Stimulated activated CD4-positive, alpha-beta T cell treated with anti-CD3 and anti-CD28 coated beads, Interleukin-1b, Interleukin-23, amount 100 ng/mL, for 1 hour (primary cell): ENCODE measurements at places on chromosomes 7 and 10.
A peak's percentile ranks its signal among the peaks of the same experiment; 100 is the strongest.

DNA sequence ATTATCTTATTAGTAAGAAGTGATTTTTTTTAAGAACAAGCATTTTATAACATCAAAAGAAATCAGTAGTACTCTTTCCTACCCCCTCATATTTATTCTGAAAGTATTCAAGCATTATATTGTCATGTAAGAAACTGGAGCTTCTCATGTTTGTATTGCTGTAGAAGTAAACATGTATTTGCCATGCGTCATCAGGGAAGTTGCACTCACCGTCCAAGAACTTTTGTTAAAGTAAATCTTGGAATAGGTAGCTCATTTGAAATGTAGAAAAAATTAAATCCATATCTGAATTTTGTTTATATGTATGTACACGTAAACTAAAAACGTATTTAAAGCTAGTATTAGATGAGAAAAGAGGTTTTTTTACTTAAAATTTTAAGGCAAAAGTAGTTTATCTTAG lies 96.8 kb downstream of the PTEN start:
- no peak for DNase-seq

DNA sequence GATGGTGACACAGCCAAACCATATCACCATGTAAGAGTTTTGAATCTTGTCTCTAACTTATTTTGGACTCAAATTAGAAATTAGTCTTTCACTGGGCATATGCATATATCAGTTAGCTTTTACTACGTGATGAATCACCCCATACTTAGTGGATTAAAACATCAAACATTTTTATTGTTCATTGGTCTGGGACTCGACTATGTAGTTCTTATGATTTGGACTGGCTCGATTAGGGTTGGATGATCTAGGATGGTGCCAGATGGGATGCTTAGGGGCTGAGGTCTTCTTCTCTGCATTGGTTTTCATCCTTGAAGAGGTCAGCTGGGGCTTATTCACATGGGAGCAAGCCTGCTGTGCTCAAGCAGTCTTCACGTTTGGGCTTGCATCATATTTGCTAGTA lies 264.9 kb downstream of the EXOC4 start:
- DNase-seq, result no peak

- peak; percentile 17 for DNase-seq
These were observed 76.1 kb upstream of the ZEB1 start for GRCh38 chr10:31242902-31243301.

DNA sequence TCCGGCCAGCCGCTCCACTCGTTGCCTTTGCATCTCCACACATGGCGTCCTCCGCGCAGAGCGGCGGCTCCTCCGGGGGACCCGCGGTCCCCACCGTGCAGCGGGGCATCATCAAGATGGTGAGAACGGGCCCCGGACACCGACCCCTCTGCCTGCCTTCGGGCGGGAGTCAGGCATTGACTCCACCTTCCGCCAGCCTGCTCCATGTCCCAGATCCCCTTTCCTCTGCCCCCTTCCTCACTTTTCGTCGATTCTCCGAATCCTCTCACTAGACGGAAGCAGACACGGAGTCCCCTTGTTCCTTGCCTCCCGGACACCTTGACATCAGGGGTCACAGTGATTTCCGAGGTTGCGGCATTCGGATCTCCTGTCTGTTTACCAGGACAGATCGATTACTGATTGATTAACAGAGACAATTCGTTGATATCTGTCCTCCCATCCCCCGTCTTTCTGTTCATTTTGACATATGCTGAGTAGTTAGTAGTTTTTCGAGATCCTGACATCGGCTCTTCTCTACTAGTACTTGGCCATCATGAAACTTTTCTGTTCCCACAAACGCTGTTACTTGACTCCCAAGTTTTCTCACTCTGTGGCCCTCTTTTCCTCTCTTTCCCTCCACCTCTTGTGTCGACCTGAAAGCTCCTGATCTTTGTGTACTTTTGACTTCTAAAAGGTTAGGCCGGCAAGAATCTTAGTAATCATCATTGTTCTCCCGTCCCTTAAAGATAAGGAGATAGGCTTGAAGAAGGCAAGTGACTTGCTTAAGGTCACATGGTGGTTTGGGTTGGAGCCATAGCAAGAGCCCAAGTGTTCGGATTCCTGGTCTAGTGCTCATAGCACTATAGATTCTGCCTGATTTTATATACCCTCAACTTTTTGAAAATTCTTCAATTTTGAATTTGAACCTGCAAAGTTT lies 597 bp downstream of the SND1 start:
- no peak for DNase-seq

- no peak for DNase-seq
These were observed 1.3 kb downstream of the ADAM22 start for GRCh38 chr7:87935384-87935706.

- DNase-seq, result no peak
These were observed 28.0 kb downstream of the IPMK start for GRCh38 chr10:58239561-58240169.

GRCh38 chr7:51802718-51803117 lies 486.1 kb upstream of the COBL start:
- no peak for DNase-seq

DNA sequence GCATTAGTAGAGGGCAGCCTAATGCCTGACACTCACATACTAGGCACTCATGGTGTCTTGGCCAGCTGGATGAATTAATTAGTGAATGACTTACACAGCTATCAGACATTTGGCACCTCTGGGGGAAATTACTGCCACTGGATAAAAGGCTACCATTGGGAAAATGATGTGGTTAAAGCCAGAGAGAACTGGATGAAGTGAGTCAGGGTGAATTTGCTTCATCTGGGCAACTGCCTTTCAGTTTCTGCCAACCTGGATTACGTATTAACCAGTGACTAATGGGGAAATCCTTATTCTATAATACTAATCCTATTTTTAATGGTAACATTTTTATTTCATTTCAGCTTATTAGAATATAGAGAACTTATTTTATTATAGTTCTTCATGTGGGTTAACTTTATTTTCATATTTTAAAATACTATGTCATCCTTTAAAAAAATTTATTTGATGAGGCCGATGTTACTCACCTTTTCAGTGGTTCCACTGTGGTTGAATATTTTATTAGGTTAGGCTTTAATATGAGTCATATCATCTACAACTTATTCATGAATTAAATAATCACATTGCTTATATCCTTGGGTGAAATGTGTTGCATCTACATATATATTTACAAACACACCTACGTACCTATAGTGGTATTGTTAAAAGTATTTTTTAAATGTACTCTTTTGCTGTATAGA lies 85.6 kb upstream of the CAPZA2 start:
- no peak for DNase-seq

DNA sequence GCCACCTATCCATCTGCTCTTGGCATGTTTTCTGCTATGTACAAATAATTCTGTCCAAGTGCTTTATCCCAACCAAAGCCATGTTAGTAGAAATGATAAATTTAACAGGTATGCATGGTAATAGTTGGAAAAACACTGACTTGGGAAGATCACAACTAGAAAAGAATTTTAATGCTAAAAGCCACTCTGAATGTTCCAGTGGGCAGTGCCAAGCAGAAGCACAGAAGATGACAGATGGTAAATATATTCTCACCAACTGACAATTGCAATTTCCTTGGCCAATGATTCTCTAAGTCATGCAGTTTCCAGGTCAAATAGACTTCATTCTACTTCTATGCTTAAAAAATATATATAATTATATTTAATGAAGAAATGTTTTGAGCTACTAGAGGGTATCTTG lies 83.6 kb upstream of the SEMA3C start:
- DNase-seq, result no peak

DNA sequence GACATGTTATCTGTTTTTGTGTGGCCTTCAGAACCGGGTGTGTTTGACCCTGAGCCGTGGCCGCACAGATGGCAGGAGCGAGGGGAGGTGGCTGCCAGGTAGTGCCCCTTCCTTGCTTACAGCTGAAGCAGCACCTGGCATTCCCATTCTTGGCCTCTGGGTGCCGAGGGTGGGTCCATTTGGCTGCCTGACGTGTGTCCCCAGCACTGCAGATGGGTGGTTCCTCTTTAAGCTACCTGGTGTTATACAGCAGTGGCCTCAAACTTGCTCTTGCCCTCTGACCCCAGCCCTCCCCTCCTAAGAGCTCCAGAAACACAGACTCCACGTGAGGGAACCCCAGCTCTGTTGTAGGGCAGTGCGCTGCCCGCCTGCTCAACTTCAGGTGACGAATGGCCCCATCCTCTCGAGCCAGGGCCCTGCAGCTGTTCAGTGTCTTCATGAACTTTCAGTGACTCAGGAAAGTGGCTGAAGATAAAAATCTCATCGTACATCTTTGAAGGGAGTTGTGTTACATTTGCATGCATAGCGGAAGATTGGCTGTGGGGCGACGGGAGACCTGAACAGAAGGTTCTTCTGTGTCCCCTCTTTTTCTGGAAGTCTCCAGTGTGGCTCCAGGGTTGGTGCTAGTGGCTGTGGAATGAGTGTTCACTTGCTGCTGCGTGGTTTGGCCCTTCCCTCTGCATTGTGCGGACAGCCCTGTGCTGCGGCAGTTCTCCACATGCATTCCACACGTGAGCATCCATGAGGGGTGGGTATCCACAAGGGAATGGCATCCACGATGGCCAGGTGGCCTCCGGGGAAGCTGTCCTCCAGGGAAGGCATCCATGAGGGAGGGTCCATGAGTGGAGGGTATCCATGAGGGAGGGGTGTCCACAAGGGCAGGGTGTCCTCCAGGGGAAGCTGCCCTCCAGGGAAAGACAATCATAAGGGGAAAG lies 91.6 kb downstream of the INPP5A start:
- no peak for DNase-seq

GRCh38 chr10:111082102-111082975 lies 5.5 kb downstream of the ADRA2A start:
- DNase-seq, result no peak

DNA sequence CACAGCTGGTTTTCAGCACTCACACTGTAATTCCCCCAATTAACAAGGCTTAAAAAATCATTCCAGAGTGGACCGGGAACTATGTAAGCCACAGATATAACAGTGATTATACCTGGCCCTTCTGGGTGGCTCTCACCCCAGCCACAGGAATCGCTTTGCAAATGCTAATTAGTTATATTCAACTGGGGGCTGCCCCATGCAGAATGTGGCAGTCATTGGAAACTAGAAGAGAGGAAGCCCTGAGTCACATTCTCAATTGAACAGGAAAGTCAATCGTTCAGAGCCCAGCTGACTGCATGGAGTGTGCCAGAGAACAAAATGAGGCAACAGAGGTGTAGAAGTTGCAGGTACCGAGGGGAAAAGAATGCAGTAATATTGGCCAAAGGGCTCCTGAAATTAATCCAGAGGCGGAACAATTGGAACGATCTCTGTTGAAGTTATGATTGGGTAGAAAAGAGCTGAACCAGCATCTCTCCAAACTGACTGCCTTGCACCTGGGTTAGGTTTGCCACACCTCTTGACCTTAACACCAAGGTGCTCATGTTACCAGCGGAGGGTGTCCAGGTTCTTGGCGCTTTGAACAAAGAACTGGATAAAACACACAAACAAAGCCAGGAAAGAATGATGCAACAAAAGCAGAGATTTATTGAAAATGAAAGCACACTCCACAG lies 909.7 kb upstream of the AUTS2 start:
- DNase-seq, result no peak

DNA sequence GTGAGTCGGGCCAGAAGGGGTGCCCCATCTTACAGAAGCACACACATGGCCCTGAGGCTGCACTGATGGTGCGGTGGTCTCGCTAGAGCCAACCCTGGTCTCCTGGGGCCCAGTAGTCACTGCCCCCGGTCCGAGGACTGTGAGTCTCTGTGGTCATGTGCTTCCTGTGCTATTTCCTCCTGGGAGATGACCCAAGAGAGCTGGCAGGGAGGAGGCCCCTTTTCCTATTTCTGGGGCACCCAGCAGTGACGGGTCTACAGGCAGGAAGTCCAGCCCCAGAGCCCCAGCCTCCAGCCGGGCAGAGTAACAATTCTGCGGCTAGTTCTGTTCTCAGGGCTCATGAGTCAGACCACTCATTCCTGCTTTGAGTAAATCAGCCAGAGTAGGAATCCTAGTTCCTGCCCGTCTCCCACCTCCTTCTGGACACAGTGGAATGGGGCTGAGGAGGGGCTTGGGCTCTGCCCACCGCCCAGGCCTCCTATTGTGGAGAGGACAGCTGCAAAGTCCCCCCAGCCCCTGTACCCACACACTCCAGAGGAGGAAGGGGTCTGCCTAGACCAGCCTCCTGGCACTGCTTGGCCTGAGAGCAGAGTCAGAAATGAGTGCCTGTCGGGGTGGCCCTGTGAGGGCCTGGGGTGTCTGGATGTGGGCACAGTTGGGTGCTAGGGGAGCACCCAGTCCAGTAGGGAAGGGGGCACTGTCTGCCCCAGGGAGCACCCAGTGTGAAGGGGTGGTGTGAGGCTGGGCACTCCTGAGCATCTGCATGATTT lies 80.5 kb upstream of the PPIF start:
- no peak for DNase-seq

GRCh38 chr10:93293999-93294398 lies 188.1 kb downstream of the MYOF start:
- no peak for DNase-seq

GRCh38 chr7:147509035-147509501 lies 1081.5 kb upstream of the C7orf33 start:
- DNase-seq, result no peak

DNA sequence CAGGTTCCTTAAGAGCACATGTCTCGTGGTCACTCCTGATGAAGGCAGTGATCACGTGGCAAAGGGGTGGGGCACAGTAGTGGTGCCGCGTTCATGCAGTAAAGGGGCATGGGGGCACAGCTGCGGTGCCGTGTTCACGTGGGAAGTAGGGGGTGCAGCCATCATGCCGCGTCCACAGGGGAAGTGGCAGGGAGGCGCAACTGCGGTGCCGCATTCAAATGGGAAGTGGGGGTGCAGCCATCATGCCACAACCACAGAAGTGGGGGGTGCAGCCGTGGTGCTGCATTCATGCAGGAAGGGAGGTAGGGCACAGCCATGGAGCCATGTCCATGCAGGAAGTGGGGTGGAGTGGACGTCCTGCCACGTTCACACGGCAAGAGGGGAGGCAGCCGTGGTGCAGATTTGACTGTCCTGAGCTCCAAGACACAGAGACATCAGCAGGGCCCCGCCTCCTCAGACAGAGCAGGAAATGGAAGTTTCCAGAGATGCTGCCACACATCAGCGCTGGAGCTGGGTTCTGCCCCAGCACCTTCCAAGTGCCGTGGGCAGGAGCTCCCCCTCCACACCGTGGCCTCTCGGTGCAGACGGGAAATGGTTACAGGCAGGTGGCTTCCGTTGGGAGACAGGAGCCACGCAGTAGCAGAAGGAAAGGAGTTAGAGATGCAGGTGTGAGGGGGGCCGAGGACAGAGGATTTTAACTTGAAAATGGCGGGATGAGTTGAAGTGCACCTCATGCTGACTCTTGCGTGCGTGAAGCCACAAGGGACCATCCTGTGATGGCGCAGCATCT lies 95.0 kb upstream of the DDC start:
- DNase-seq, result no peak

GRCh38 chr10:124693801-124694416 lies 50.3 kb downstream of the FAM53B start:
- DNase-seq, result no peak
